Peyer's patch (tissue), 4 donors: ENCODE measurements at places on chromosomes 7 and 10. TPM values are rescaled to one million over a fixed set of nuclear protein-coding genes. Genes with fewer than 3 reads are reported as not detected.

- DNase-seq = no peak
- no peaks in the 10 kb centered on the region for H3K27me3 ChIP-seq
- H3K27ac ChIP-seq = no peak overlapping the region
- no peaks in the 10 kb centered on the region for H3K36me3 ChIP-seq
- no peaks in the 10 kb centered on the region for H3K4me1 ChIP-seq
- no peak overlapping the region for H3K4me3 ChIP-seq
These were observed 3.0 kb downstream of the ASZ1 start for GRCh38 chr7:117424090-117424829.

TEX36 gene
- not detected for total RNA-seq

GRCh38 chr7:107799647-107800264, 3.3 kb downstream of the SLC26A3 start:
- H3K36me3 ChIP-seq = no peaks in the 10 kb centered on the region
- no peaks in the 10 kb centered on the region for H3K27me3 ChIP-seq
- H3K4me1 ChIP-seq = peaks cover 24% of the 10 kb centered on the region

POLR2J2 gene
- total RNA-seq = 4.1 TPM

TUBB8 gene
- total RNA-seq = not detected

- H3K4me1 ChIP-seq = no peaks in the 10 kb centered on the region
- no peaks in the 10 kb centered on the region for H3K36me3 ChIP-seq
- H3K27ac ChIP-seq = no peak overlapping the region
- H3K4me3 ChIP-seq = no peak overlapping the region
These were observed 308.2 kb downstream of the LRMDA start for GRCh38 chr10:75739414-75740143.

IFIT5 gene
- 12.4 TPM for total RNA-seq

- H3K4me1 ChIP-seq = peaks cover 10% of the 10 kb centered on the region
- H3K36me3 ChIP-seq = peaks cover 21% of the 10 kb centered on the region
- no peak for DNase-seq
- H3K27me3 ChIP-seq = no peaks in the 10 kb centered on the region
- H3K4me3 ChIP-seq = peak overlapping the region; percentile 68
- peak overlapping the region; percentile 92 for H3K27ac ChIP-seq
These were observed 580 bp downstream of the MRPS16 start for GRCh38 chr10:73251683-73252444.

- H3K36me3 ChIP-seq = no peaks in the 10 kb centered on the region
- DNase-seq = no peak
- H3K27me3 ChIP-seq = peaks cover 4% of the 10 kb centered on the region
These were observed at the start of gene TET1 for GRCh38 chr10:68560186-68560942. Gene TET1, plus strand, starts transcription at chr10:68560337. Its CDS starts 12,002 bp downstream, at chr10:68572339.

DNA sequence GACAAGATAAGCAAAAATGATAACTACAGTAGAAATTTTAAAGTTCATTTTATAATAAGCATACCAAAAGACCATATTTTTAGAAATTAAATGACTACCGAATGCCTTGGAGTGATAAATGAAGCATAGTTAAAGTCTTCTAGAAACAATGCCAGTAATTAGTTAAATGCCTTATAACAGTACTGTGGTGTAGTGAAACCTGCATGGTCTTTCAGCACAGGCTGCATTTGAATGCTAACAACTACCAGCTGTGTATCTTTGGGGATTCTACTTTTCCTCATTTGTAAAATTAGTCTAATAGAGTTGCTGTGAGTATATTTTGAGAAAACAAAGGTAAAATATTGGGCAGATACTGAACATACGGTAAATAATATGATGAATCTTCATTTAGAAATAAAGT, 25.1 kb downstream of the TSPAN12 start:
- H3K27ac ChIP-seq = no peak overlapping the region
- no peak for DNase-seq
- H3K4me3 ChIP-seq = no peak overlapping the region
- no peaks in the 10 kb centered on the region for H3K4me1 ChIP-seq
- no peaks in the 10 kb centered on the region for H3K27me3 ChIP-seq

DNA sequence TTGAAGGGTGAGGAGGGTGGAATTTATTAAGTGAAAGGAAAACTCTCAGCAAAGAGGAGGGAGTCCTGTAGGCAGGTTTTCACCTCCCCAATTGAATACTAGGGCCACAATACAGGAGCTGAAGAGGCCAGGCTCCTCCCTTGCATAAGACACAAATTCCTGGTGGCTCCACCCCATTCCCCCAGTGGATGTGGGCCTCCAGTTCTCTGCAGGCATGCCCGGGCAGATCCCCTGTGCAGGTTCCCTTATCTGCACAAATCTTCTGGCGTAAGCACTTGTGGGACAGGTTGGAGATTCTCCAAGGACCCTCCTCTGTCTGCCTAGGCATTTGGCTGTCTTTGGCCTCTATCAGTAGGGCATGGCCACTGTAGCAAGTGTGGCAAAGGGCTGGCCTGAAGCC, 847.1 kb upstream of the MBL2 start:
- no peaks in the 10 kb centered on the region for H3K4me1 ChIP-seq
- no peak for DNase-seq
- no peaks in the 10 kb centered on the region for H3K36me3 ChIP-seq
- H3K27me3 ChIP-seq = no peaks in the 10 kb centered on the region
- no peak overlapping the region for H3K27ac ChIP-seq
- H3K4me3 ChIP-seq = no peak overlapping the region

CHRM2 gene
- total RNA-seq = 0.40 TPM

DNAJB12 gene
- 54.1 TPM for total RNA-seq
